ENCODE measurements at places on chromosomes 3 and 15.

- peak; percentile 61 for DNase-seq
Observed at GRCh38 chr15:69536726-69537512, 84.3 kb downstream of the RPLP1 start.

- DNase-seq, result peak; percentile 67
Observed at GRCh38 chr3:40211579-40211978, 97.9 kb upstream of the EIF1B start.

DNA sequence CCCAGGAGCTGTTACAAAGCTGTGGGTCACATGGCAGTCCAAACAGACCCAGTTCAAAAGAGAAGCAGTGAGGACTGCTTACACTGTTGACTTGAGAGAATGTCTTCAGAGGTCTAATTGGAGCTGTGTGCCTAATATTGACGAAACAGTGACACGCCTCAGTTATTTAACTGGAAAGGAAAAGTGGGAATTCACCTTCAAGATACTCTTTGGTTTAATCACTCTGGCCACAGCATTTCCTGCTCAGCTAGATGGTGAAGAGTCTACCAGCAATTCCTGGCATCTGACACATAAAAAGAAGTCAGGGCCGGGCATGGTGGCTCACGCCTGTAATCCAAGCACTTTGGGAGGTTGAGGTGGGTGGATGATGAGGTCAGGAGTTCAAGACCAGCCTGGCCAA, 326.4 kb downstream of the SV2B start:
- DNase-seq, result peak; percentile 90

DNA sequence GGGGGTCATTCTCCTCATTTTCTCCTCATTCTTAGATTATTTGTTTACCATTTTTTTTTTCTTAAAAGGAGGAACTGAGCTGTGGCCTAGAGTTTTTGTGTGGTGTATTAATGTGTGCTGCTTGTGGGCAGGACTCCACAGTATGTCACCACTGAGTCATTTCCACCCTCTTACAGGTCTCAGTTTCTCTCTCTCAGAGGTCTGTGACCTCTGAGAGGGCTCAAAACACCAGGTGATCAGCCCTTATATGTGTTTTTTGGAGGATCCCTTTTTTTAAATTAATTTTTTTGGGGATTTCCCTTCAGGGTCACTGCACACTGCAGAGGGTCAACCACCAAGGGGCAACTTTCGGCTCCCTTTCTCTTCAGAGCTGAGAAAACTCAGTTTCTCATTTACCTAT, 166.4 kb downstream of the SUCNR1 start:
- no peak for DNase-seq

- DNase-seq, result peak; percentile 53
Observed at GRCh38 chr15:56468401-56468800, 3.5 kb upstream of the MNS1 start.

DNA sequence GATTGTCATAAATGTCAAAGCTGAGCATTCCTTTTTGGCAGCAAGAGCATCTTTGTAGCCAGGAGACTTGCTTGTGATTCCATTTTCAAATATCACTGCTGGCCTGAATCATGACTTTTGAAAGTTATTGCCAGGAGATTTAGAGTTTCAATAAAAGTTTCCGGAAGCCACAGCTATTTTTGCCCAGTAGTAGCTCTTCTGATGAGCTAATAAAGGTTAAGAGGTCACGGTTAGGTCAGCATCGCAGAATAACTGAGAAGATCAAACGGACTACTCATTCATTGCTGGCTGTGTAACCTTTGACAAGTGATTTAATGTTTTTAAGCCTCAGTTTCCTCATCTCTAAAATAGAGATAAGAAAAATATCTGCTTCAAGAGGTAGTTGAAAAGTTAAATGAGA, 105.1 kb upstream of the ETV5 start:
- DNase-seq, result no peak

GRCh38 chr15:95656595-95656994, 673.9 kb upstream of the NR2F2 start:
- DNase-seq, result peak; percentile 47

- peak; percentile 89 for DNase-seq
Observed at GRCh38 chr3:152331018-152331541, 62.4 kb downstream of the MBNL1 start.

DNA sequence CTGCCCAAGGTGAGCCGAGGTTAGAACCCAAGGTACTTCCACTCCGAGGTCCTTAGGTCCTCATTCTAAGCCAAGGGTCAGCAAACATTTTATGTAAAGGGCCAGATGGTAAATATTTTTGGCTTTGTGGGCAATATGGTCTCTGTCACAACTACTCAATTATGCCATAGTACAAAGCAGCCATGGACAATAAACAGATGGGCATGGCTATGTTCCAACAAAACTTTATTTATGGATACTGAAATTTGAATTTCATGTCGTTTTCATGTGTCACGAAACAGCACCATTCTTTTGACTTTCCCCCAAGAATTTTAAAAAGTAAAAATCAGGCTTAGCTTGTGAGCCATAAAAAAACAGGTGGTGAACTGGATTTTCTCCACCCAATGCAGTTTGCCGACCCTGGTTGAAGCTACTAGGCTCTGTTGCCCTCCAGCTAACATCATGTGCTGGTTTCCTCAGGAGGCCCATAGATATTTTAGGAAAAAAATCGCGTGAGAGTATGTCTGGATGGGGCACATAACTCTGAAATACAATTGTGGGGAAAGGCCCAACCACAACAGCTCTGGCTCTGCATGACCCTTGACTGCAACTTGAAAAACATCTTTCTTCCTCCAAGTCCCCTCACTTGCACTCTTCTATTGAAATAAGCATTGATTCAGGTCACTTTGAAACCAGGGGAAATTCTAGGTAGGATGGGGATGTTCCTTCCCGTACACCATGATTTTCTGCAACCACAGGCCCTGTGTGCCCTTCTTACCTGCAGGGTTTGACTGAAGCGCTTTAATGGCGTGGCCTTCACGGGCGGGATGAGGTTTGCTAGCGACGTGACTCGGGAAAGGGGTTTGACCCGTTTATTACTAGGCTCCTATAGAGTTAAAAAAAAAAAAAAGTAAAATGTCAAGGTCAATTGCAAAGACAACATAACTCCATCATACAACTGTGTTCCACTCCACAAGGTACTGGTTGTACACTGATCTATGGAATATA, 28.5 kb downstream of the ARHGEF3 start:
- no peak for DNase-seq

- no peak for DNase-seq
Observed at GRCh38 chr3:180961087-180961486, 28.4 kb downstream of the DNAJC19 start.

DNA sequence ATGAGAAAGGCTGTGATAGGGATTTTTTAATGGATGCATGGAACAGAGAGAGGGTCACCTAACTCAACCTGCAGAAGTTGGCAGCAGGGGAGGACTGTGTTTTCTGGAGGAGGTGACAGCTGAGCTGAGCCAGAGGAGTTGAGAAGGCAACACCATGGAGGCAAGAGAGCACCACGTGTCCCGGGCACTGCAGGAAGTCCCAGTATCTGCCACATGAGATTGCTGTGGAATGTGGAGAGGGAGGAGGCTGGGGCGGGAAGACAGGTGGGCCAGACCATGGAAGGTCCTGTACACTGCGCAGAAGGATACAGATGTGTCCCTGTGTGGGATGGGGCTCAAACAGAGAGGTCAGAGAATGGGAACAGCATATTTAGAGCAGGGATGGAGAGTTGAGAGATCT, 15.3 kb downstream of the MESP1 start:
- no peak for DNase-seq

DNA sequence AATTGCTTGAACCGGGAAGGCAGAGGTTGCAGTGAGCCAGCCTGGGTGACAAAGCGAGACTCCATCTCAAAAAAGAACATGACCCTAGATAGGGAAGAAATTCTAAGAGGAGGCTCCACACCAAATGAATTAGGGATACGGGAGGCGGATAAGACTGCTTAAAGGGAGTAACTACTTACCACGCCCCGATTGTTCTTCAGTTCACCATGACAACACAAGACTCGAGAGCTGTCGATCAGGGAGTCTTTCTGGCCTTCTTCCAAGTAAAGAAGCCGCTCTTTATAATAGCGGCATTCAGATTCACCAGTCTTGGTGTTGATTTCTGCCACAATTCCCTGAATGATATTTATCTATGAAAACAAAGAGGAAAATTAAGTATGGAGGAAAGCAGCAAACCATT, 53.9 kb upstream of the TASOR start:
- DNase-seq, result no peak

DNA sequence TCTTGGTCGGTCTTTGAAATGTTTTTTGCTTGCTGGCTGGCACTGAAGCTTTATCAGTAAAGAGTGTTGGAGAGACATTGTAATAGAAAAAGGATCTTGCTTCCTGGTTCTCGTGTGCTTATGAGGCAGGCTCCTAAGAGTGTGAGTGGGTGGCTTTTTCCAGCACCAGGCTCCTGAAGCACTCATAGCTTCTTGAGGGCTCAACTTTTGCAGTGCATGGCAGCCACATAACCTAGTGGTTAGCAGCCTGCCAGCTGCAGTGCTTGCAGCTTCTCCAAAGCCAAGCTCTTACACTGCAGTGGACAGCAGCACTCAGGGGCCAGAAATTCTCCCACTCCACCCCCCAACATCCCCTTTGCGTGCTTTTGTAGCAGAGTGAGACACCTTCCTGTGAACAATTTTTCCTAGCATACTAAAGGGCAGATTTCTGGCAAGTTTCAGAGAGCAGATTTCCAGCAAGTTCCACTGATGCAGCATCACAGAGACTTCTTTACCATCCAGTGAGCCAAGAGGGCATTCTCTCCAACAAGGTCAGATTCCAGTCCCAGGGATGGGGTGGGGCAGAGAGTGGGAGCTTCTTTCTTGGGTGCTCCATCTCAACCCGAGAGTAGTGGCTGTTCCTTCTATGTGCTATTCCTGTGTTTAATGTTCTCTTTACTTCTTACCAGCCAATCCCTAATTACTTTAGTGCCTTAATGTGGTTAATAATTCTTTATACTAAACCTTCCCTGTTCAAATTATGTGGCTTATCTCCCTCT, 15.8 kb upstream of the ARHGEF26 start:
- DNase-seq, result peak; percentile 23

DNA sequence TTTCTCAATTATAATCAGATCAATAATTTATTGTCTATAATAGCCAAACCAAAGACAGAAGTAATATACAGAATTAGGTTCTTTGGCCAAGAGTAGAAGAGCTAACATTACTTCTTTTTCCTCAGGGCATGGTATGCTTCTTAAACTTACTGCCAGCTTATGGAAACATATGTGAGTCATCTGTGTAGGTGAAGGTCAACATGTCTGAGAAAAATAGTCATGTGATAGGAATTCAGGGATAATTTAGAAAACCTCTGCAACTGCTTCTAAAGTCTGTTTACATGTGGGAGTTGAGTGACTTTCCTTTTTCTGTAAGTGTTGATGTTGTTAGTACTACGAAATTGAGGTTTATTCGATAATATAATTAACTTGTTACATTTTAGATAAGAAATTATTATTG, 19.2 kb upstream of the MAP6D1 start:
- peak; percentile 79 for DNase-seq

DNA sequence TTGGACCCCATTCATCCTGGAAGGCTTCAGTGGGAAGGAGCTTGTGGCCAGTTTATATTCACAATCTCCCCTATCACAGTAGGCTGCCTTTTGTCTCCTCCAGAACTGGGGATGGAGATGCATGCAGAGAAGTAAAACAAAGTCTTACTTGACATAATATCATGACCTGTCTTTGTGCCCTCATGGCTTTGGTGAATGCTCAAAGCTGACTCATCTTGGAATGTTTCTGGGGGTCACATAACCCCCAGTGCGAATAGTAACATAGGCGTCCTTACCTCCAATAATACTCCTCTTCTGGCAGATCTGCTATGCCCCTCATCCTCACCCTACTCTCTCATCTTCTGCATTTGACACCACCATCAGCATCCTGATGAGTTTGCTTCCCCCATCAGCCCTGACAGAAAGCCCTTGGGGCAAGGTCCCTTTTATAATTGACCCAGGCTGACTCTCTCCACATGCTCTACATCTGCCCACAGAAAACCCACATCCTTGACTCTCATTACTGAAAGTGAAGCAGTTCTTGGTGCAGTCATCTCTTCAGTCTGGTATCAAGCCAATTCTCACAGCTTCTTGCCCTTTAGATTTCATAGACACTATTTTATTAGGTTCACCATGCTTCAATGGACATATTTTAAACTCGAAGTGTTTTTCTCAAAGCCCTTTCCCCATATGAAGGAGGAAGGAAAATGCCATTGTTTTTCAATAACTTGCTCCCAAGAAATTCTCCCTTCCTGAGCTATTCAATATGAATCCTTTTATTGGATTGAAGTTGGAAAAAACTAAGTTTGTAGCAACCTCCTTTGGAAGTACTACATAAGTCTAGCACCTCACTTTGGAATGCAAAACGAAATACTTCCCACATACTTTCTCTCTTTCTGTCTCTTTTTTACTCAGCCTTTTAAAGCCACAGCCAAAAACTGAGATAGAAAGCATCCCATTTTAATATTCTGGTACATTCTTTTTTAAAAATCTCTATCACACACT, 36.6 kb downstream of the OSTN start:
- DNase-seq, result peak; percentile 21

DNA sequence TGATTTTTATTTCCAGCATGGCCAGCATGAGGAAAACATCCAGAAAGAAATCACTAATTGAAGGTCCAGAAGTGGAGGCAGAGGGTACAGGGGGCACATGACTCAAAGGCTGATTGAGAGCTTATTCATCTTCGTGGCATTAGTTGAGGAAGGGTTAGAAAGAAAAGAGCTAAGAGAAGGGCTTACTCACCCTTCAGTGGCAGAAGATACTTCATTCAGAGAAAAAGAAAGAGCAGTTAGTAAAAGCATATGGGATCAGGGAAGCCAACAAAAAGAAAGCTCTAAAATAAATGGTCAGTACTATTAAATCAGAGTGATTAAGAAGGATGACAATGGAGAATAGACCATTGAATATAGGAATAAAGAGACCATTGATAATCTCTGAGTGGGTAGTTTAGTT, 25.2 kb downstream of the GAP43 start:
- peak; percentile 61 for DNase-seq

DNA sequence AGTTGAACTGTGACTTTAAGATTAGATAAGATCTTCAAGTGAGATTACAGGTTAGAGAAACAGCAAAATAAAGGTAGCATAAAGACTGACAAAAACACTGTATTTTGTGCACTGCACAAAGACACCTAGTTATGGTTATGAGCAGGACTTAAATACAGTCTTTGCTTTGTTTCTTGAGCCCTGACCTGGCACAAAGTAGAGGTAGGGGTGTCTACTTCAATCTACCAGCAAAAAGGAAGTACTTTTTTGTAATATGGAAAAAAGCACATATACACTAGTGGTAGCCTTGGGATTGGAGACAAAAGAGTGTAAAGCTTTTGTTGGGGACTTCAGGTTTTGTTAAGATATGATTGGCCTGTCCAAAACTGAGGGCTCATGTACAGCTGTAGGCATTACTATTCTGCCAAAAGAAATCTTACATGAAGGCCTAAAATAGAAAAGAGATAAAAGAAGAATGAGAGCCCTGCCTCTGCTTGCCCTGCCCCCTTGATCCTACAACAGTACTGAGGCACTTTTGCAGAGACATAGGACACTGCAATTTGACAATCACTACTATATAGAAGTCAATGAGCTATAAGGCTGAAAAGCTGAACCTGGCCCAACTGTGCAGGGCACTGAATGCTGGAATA, 194.3 kb downstream of the CBLB start:
- no peak for DNase-seq

- DNase-seq, result no peak
Observed at GRCh38 chr15:90998737-90999136, 4.4 kb upstream of the PRC1 start.
